ENCODE measurements at places on chromosomes 5 and 9.

- DNase-seq: no peak
Measured at GRCh38 chr9:27540502-27540901, 10.9 kb upstream of the MOB3B start.

DNA sequence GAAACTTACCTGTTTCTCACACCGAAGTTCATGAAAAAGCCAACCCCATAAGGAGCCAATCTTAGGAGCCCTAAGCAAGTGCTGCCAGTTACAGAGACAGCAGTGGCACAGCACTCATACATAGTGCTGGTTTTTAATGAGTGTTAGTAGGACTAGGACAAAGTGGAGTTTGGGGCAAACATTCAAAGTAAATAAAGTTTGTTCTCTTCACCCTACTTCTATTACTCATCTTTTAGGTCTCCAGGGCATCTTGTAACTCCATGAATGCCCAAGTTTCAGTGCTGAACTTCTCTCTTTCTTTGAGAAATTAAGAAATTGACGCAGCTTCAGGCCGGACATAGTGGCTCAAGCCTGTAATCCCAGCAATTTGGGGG is 584.7 kb downstream of the EBF1 start:
- no peak for DNase-seq

GRCh38 chr5:65805089-65805488 is 83.1 kb downstream of the NLN start:
- DNase-seq: no peak

DNA sequence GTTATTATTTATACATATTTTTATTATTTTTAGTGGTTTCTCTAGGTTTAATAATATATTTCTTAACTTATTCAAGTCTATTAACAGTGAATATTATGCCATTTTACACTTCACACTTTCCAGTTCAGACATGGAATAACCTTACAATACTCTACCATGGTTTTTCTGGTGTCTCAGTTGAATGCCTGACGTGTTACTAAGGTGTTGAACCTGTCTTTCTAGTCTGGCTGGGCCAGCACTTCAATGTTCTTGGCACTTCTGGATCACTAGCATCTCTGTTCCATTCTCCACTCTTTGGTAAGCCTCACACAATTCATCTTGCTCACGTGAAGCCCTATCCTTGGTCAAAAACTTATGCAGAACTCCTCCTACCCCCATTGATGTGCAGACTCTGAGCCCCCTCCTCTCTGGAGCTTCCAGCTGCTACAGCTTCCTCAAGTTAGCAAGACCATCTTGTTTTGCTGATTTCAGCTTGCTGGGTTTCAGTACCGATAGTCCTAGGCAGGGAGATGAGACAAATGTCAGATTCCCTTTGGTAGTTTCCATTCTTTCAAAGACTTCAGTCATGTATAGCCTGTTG is 243.1 kb downstream of the FBXO4 start:
- DNase-seq: no peak

DNA sequence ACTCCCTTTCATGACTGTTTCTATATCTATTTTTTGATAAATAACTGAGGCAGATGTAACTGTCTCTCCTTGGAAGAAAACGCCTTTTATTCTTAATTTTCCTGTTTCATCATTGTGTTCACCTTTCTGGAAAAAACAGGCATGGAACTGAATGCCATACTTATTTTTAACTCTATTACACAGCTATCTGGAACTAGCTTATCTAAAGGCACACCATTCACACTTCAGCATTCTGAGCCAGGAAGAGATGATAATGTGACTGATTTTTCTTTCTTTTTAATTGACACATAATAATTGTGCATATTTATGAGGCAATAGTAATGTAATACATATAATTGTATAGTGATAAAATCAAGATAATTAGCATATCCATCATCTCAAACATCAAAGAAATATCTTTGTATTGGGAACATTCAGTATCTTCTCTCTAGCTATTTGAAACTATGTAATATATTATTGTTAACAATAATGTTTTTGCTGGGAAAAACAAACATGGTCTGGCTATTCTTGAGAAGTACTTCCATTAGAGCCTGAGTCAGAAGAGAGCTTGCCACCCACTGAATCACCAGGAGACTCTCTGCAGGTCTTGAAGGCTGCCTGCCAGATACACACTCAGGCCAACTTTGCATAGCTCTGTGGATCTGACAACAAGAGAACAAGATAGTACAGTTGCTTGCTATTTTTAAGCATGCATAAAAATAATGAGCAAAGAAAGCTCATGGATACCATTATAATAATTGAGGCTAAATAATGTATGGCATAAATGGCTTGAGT is 501.0 kb upstream of the EDIL3 start:
- peak; percentile 38 for DNase-seq

GRCh38 chr5:18961234-18961633 is 1026.8 kb downstream of the CDH18 start:
- no peak for DNase-seq

- DNase-seq: no peak
Measured at GRCh38 chr5:107826311-107827000, 155.7 kb upstream of the EFNA5 start.

- DNase-seq: no peak
Measured at GRCh38 chr9:14935106-14935751, 25.0 kb upstream of the FREM1 start.

- DNase-seq: no peak
Measured at GRCh38 chr5:103674739-103675138, 112.2 kb upstream of the NUDT12 start.

Measured in amniotic stem cell (primary cell).